ENCODE measurements at places on chromosomes 5 and 9.

DNA sequence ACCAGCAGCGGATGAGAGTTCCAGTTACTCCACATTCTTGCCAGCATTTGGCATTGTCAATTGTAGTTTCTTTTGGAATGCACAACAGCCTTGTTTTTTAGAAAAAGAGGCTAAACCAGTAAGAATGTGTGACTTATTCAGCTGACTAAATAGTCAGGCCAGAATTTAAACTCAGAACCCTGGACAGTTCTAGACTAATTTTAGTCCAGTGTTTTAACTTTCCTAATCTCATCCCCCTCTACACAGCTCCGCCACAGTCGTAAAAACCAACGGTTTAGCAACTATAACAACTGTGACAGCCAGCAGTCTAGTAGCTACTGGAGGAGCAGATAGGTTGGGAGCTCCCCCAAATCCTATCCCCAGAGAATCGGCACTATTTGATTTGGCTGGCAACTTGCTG, 103.7 kb downstream of the FOXD1 start:
- DNase-seq: no peak

GRCh38 chr9:122180633-122181032, 20.9 kb downstream of the MORN5 start:
- DNase-seq: no peak

- DNase-seq: no peak
Observed at GRCh38 chr5:112372543-112372942, 46.5 kb downstream of the EPB41L4A start.

GRCh38 chr5:158349987-158350386, 491.0 kb upstream of the CLINT1 start:
- no peak for DNase-seq

DNA sequence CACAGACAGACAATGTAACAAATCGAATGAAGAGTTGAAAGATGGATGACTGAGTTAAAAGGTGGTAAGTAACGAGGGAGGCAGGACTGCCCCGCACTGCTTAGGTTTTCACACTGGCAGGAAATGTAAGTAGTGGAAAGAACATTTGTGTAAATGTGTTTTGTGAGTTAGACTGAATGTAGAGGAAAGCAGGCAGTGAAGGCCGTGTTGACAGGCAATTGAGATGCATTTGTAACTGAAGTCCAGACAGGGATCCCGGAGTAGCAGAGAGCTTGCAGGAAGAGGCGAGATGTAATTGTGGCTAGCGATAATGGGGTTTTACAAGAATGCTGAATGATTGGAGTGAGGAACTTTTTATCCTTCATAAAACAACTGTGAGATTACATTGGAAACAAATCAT, 20.0 kb upstream of the SH3PXD2B start:
- DNase-seq: no peak

DNA sequence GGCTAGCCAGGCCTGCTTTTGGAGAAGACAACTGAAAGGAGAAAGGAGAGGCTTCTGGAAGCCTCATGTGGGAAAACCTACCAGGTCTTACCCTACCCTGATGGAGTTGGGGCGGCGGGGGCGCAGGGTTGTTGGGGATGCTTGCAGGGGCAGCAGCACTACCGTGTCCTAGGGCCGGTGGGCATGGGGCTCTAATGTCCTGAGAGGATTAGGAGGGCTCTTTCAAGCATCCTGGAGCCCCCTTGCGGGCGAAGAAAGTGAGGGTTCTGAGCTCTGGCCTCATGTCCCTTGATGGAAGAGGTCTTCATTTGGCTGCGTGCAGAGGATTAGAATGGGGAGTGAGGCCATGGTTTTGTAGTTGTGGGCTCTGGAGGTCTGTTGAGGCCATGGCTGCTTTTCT, 86.9 kb upstream of the PITX1 start:
- no peak for DNase-seq

DNA sequence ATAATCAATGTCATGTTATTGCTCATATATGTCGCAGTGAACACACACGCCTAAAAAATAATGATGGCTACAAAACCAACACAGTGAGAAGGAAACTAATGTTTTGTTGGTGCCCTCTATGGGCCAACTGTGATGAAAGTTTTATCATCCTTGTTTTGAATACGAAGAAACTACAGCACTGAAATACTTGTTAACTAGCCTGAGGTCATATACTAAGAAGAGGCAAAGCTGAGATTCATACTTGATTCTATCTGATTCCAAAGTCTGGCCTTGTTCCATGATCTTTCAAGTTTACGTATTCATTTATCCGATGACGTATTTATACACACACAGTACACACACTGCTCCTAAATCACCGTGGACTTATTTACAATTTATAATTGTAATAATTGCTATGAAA, 16.1 kb upstream of the DRD1 start:
- DNase-seq: no peak

DNA sequence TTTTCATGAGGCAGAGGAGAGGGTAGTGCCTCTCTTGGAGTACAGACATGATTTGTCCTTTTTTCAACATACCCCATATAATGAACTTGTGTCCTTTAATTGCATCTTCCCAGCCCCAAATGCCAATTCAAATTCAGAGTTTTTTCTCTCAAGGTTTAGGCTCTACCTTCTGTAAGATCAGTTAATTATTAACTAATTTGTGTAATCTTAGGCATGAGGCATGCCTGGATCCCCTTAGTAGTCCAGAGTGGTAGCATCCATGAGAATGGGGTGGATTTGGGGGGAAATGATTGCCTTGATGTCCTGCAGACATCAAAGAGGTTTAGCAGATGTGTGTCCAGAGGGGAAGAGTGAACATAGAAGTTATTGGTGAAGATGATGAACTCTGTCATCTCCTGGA, 533.3 kb downstream of the LRRC70 start:
- no peak for DNase-seq

GRCh38 chr9:82091100-82091499, 102.5 kb downstream of the SPATA31D1 start:
- DNase-seq: no peak

DNA sequence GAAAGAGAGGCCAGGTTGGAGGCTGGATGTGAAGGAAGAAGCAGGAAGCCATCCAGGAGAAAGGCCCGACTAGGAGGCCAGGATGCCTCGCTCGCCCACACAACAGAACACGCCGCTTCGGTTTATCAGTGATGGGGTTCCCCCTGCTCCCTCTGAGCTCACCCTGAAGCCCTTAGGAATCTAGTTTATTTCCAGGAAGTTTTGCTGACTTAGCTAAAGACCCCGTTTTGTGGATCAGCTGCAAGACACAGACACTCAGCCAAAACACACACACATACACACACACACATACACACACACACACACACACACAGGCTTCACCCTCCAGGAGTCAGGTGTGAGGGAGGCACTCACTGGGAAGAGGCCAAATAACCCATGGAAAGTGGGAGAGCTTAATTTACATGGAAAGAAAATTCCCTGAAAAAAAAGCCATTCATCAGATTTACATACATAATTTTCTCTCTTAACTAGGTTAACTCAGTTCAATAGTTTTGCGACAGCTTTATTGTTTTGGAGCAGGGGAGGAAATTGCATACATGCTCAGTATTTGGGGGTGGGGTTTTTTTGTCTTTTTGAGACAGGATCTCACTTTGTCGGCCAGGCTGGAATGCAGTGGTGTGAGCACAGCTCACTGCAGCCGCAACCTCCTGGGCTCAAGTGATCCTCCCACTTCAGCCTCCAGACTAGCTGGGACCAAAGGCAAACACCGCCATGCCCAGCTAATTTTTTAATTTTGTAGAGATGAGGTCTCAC, 92.7 kb upstream of the HAND1 start:
- DNase-seq: no peak

- DNase-seq: no peak
Observed at GRCh38 chr5:67807439-67807888, 408.1 kb upstream of the PIK3R1 start.

Data from stimulated activated CD4-positive, alpha-beta T cell treated with anti-CD3 and anti-CD28 coated beads, Interleukin-2, amount 100 ng/mL, for 24 hours (primary cell).